ENCODE measurements at places on chromosomes 7 and 10.

DNA sequence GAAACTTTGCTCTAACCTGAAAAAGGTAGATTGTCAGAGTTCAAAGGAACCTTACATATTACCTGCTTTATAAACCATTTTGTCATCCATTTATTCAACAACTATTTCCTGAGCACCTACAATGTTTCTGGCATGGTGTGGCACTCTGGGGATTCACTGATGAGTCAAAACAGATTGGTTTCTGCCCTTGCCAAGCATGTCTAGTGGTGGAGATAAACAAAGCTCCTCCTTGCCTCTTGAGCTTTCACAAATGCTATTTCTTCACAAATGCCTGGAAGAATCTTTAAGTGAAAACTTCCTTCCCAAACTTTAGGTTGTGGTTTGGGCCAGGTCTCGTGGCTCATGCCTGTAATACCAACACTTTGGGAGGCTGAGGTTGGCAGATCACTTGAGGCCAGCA is 85.1 kb upstream of the RELN start:
- no peak for DNase-seq

- DNase-seq, result no peak
Observed at GRCh38 chr10:107834706-107835105, 670.2 kb upstream of the SORCS1 start.

GRCh38 chr7:131557652-131558385 is 1.4 kb upstream of the PODXL start:
- no peak for DNase-seq

GRCh38 chr10:68756766-68757165 is 35.7 kb downstream of the CCAR1 start:
- DNase-seq, result no peak

DNA sequence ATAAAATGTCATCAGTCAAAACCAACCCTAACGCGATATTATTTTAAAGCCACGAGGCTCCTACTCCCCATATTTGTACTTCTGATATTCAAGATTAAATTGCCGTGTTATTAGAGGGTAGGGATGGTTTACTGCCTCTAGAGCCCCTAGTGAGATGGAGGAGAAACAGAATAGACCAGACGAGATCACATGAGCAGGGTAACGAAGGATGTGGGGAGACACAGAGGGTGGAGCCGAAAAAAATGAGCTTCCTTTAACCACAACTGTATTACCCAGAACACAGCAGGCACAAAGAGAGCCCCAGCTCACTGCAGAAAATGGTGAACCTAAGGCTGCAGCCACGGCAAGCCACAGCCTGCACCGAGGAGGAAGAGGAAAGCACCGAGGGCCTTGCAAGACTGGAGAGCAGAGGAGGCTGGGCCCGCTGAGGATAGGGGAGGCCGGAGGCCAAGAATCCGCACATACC is 14.3 kb downstream of the ZC3HAV1 start:
- DNase-seq, result peak; percentile 81
